Activated CD8-positive, alpha-beta memory T cell treated with anti-CD3 and anti-CD28 coated beads for 48 hours (primary cell): ENCODE measurements at places on chromosomes 2 and 18.

GRCh38 chr2:219551441-219552381 is 7.9 kb downstream of the TMEM198 start:
- no peak for DNase-seq

GRCh38 chr2:33242845-33243244 is 233.6 kb upstream of the RASGRP3 start:
- DNase-seq, result no peak

DNA sequence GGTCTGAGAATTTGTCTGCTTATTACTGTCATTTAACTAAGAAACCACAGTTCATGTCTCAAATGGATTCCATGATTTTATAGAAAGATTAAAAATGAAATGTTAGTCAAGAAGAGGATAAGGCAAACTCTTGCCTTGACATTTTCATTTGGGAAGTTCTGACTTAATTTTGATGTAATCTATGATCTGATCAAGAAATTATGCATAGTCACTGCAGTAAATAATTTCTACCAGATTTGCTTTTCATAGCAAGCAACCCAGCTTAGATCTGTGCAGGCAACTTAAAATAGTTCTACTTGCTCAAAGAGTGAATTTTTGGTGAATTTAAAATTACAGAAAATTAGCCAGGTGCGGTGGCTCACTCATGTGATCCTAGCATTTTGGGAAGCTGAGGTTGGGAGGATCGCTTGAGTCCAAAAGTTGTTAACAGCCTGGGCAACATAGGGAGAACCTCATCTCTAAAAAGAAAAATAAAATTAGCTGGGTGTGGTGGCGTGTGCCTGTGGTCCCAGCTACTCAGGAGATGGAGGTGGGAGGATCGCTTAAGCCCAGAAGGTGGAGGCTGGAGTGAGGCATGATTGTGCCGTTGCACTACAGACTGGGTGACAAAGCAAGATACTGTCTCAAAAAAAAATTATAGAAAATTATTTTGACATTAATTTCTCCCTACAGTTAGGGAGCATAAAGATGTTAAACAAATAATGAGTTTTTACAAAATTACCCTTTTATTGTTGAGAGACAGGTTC is 158.7 kb upstream of the MYO3B start:
- no peak for DNase-seq

DNA sequence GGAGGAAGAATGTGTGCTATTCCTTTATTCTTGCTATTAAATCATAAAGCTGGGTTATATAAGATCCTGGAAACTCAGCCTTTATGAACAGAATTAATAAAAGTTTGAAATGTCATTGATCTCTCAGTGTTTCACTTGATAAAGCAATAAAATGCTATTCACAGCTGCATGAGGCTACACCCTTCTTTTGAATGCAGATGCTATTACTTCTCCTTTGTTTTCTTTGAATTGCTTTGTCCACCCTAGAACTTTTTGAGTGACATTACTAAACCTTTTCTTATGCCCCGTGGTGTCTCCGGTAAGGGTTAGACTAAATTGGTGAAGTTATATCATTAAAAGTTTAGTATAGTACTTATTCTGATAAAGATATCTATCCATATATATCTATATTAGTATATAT is 18.9 kb downstream of the SERPINB5 start:
- no peak for DNase-seq

- DNase-seq, result no peak
These were observed 533.7 kb downstream of the TDRD15 start for GRCh38 chr2:21657445-21657844.

GRCh38 chr2:26609205-26609631 is 31.9 kb downstream of the CIB4 start:
- DNase-seq, result no peak

GRCh38 chr2:200810252-200810997 is 1.3 kb upstream of the BZW1 start:
- no peak for DNase-seq
